Activated effector memory CD4-positive, alpha-beta T cell treated with Interleukin-2 at 50 U/mL for 16 hours (primary cell): ENCODE measurements at places on chromosomes 3 and 15.

GRCh38 chr3:63349583-63350573 is 71.8 kb downstream of the SYNPR start:
- no peak for DNase-seq

DNA sequence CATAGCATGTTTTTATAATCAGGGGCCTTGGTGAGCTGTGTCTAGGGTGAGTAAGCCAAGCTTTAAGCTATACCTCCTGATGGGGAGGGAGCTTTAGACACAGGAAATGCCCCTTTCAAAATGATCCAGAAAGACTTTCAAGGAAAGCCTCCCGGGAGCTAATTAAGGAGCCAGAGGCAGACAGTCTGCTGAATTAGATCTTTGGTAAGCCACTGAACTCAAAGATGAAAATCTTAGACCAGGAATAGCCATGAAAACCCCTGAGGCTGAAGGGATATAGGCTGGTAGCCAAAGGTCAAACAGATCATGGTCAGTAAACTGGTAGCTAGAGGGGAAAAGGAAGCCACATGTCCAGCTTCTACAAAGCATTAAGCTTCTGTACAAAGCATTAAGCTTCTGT is 42.7 kb upstream of the GAP43 start:
- DNase-seq, result no peak

DNA sequence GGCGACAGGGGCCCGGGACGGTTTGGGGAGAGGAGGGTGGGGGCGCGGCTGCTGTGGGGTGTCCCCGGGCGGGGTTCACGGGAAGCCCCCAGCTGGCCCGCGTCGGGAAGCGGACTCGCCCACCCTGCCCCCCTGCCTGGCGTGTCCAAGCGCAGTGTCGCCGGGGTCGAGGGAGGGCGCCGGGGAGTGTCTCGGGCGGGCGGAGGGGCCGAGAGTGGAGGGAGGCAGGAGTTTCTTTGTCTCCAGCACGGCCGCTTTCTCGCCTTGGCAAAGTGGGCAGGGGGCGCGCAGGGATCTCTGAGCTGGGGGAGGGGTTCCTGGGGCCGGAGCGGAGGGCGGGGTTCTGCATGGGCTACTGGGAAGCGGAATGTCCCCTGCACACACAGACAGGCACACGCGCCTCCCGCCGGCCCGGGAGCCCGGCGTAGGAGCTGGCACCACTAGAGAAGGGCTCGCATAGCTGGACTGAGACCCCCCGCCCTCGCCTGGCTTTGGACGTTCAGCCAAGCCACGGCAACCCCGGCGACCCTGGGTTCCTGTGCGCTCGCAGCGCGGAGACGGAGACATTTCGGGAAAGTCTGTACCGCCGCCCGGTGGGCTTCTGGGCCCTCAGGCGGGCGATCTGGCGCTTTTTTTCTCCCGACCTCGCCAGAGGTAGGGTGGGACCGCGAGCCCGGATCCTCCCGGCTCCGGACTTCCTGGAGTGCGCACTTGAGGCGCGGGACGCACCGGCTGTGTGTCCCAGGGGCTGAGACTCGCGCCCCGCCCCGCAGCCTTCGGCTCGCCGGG is 822 bp downstream of the ST8SIA2 start:
- DNase-seq, result no peak

DNA sequence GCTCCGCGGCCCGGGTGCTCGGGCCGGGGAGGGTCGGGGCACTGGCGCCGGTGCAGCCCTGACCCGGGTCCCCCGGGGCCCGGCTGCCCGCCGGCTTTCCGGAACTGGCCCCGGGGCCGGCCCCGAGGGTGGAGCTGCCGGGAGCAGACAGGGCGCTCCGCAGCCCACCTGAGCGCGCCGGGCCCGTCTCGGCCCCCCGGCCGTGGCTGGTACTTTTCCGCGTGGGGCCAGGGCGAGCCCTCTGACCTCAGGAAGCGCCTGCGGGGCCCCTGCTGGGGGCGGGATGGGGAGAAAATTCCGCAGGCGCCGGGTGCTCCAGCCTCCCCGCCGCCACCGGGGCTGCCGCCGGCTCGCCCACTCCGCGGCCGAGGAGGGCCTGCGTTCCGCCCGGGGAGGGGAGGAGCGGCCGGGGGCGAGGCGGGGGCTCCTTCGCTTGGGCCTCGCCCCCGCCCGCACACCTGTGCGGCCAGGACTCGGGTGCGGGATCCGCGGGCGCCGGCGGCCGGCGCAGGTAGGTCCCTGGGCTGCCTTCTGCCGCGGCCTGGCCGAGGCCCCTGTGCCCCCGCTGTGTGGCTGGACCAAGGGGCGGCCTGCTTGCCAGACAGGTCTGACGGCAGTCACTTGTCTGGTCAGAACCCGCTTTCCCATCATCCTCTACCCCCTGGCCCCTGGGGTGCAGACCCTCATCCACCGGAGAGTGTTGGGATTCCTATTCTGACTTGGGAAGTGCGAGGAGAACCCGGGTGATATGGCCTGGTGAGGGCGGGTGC is 3.5 kb downstream of the FURIN start:
- DNase-seq, result no peak

DNA sequence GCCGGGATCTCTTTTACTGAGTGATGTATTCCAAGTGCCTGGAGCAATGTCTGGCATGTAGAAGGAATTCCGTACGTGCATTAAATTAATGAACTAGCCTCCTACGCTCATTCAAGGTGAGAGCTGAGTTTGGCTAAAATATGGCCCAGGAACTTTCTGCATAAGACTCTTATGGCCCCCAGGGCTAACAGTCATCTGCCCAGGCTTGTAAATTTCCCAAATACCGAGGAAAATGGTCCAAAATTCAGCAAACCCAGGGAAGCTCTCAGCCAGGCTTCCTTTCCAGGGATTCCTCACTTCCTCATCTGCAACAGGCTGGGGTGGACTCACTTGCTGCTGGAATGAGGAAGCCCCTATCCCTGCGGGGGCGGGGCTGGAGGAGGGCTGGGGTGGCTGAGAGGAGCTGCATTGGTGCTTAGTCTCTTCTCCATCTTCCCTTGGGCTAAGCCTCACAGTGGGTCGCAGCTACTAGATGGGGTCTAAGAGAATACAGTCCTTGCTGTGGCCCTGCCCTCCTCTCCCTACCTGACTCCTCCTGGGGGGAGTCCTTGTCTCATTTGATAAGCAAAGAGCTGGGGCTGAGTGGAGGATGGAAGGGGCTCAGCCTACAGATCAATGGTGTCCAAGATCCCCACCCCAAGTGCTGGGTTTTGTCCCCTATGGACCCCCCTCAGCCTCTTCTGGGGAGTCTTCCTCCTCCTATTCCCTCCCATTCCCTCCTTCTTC is 28.5 kb upstream of the APOD start:
- no peak for DNase-seq

GRCh38 chr3:170322566-170323269 is 34.8 kb upstream of the SKIL start:
- DNase-seq, result no peak

DNA sequence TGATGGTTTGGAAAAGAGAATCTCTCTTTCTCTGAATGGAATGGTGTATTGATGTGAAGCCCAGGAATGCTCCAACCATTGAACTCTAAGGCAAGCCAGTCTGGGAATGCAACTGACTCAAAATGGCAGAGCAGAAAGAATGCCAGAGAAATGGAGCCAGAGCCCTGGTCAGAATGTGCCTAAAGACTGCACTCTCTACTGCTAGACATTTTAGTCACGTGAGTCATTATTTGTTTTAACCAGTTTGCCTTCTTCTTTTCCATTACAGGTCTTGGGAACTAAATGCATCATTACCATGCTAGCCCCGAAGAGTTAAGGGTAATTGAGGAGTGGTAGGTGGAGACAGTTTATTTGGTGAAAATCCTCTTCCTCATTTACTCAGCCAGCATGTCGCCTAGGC is 67.3 kb upstream of the TRIM42 start:
- no peak for DNase-seq

- no peak for DNase-seq
Observed at GRCh38 chr15:90266061-90266431, 574 bp downstream of the NGRN start.

DNA sequence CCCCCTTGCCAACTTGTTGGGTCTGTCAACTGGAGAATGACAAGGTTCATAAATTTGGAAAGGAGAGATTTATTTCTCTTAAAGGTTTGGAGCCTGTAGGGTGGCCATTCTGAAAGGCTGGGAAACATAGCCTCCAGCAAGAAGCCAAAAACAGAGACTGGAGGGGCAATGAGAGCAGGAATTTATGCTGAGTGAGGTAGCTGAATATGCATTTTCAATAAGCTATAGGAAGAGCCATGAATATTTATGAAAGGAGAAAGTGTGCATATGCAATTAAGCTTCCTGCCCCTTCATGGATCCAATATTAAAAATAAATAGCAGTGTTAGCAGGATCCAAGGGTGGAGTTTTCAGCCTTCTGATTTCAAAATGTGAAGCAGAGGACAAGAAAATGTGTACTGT is 306.1 kb upstream of the LRRC3B start:
- no peak for DNase-seq

GRCh38 chr15:48370460-48370859 is 39.2 kb downstream of the DUT start:
- DNase-seq, result no peak

- no peak for DNase-seq
Observed at GRCh38 chr3:34011171-34012101, 213.0 kb downstream of the PDCD6IP start.

DNA sequence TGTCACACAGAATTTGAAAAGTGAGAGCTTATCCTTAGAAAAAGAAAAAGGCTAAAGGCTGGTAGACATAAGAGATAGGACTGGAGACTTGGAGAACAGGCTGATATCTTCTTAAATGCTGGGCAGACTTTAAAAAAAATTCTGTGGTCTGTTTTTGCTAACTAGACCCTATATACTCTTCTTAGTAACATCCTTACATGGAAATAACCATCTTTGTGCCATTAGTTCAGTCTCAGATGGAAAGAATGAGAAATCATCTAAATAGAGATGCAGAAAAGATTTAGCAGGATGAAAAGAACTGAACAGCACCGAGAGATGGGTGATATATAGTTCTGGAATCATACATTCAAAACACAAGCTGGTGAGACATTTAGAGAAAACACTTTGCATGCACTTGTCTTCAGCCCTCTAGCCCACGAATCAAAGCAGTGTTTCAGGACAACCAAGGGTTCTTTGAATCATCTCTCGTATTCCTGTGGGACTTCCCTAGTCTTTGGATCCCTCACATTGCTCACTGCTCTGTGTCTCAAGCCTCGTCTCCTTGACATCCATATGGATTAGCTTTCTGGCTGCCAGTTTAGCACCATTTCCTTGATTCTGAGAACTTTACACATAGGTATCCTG is 93.0 kb upstream of the LYSMD4 start:
- no peak for DNase-seq

GRCh38 chr3:331881-332280 is 135.3 kb downstream of the CHL1 start:
- no peak for DNase-seq

DNA sequence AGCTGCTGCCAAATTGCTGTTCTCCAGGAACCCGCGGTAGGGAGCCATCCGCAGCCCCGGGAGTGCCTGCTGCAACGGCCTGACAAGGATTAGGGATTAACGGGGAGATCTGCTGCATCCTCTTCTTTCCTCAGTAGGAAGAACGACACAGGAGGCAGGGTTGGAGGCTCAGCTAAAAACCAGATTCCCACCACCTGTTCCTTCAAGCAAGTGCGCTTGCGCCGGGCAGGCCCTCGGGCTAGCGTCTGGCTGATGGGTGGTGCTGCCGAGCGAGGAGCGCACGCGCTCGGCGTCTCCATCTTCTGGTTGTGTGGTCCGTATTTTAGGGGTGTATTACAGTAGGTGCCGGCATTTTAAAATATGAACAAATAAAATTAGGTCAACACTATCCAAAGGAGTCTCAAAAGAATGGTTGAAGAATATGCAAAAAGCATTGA is 25.4 kb upstream of the SLC25A26 start:
- DNase-seq, result no peak

DNA sequence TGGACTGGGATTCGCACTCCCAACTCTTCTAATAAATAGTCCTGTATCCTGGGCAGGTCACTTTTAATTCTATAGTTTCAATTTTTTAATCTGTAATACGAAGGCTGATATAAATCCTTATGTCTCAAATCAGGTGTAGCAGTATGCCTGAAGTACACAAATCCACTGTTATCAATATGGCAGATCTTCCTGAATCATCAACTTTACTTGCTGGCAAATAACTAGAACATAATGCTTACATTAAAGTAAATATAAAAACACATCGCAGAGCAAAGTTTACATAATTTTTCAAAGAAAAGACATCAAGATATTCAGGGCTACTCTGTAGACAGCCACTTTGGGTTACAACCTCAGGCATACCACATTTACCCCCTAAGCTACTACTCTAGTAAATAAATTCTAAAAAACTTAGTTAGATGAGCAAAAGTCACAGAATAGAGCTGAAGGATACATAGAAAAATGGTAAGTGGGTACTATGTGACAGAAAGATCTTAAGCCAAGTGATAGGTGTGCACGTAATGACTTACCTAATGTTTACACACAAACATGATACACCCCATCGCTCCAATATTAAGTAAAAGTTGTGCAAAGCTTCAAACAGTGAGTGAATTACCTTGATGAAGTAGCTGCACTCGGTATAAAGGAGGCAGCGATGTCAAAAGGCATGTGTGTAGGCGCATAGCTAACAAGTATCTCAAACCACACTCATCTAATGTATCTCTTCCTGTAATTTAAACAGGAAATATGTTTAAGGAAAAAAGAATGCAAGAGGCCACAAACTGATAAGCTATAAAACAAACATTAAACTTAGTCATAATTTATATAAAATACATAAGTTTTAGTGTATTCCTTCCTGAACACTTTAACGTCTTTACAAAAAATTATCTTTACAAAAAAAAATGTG is 127.9 kb downstream of the DMXL2 start:
- no peak for DNase-seq

DNA sequence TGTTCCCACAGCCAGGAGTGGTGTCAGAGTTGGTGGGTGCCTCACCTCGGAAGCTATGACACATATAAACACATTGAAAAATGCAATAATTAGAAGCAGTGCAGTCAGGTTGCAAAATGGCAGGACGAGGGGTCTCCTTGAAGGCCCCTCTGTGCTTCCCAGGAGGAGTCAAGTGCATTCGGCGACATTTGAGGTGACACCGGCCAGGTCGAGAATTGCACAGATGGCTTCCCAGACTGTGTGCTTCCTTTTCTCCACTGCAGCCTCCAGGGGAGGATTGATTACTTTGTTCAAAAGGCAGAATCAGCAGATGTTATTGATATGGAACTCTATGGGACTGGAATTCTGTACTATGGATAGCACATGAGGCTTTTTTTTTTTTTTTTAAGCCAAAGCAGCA is 163.2 kb downstream of the MINAR1 start:
- no peak for DNase-seq

GRCh38 chr3:9340472-9340902 is 22.4 kb upstream of the THUMPD3 start:
- no peak for DNase-seq

DNA sequence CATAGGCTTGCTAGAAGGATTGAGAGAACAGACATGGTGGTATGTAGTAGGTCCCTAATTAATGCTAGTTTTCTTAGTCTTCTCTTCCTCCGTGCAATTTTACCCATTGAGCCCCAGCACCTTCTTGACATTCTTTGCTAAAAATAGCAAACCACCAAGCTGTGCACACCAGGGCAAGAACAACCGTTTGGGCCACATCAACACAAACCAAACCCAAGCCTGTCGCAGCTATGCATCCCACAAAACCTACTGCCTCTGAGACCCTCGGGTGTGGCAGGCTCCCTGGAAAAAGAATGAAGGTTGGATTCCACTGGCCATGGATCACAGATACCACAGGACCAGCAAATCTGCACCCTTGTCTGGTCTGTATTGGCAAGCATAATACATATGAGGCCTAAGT is 27.1 kb downstream of the HEG1 start:
- DNase-seq, result no peak
